ENCODE measurements at places on chromosomes 4 and X.

- no peak for DNase-seq
Measured at GRCh38 chr4:16157609-16158503, 68.4 kb downstream of the TAPT1 start.

DNA sequence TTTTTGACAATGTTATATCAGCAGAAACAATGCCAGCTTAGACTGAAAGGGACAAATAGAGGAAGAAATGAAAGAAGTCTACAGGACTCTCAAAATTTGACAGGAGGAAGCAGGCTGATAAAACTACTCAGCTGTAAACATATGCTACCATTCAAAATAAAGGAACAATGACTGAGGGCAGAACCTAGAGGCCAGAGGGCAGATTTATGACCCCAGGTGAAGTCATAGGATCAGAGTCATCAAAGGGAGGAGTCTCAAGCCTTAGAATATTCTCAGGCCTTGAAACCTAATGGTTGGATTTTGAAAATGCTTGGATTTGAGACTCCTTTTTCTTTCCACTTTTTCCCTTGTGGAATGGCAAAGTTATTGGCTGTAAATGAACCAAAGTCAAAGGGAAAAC lies 17.0 kb upstream of the SYTL5 start:
- DNase-seq, result no peak

DNA sequence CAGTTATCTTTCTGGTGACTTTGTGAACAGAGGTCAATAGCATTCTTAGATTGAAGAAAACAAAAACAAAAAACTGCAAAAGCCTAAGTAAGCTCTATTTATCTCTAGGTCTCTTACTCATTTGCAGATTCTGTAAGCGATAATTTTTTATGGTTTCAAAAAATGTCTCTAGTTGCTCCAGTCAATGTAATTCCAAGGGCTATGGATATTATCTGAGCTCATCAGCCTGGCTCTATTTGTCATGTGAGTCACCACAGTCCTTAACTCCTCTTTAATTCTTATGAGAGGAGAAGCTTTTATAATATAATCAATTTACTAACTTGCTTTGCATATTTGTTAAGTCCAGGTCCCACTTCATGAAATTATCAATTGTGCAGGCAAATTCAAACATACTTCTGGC lies 79.1 kb downstream of the NPFFR2 start:
- DNase-seq, result no peak

- no peak for DNase-seq
Measured at GRCh38 chr4:3741217-3742011, 24.8 kb upstream of the ADRA2C start.

DNA sequence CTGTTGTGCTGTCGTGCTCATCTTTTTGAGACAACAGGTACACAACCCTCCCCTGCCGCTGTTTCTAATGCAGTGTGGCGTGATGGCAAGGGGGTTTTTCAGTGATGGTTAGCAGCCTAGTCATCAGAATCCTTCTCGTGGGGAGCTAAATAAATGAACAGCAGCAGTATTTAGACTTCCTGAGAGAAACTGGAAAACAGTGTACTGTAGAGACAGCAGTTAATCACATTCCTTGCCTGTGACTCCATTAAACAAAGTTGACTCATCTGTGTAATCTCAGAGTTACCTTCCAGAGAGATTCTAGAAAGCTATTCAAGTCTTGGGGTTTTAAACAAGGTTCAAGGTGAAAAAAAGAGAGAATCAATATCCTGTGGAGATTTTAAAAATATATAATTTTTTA lies 1753.2 kb upstream of the PCDH7 start:
- DNase-seq, result no peak
